ENCODE measurements at places on chromosomes 12 and 14. TPM values are rescaled to one million over a fixed set of nuclear protein-coding genes. Genes with fewer than 3 reads are reported as not detected.
A peak's percentile ranks its signal among the peaks of the same experiment; 100 is the strongest.

GRCh38 chr14:47427629-47428028, 247.8 kb downstream of the MDGA2 start:
- no peaks in the 10 kb centered on the region for H3K4me1 ChIP-seq
- DNase-seq: no peak
- H3K27ac ChIP-seq: no peak overlapping the region
- H3K36me3 ChIP-seq: no peaks in the 10 kb centered on the region
- no peak overlapping the region for H3K4me3 ChIP-seq

- H3K36me3 ChIP-seq: no peaks in the 10 kb centered on the region
- H3K27me3 ChIP-seq: peaks cover 12% of the 10 kb centered on the region
- H3K4me3 ChIP-seq: no peak overlapping the region
- no peaks in the 10 kb centered on the region for H3K4me1 ChIP-seq
- no peak overlapping the region for H3K27ac ChIP-seq
These were observed 4.3 kb upstream of the KRT81 start for GRCh38 chr12:52295663-52296062.

DNA sequence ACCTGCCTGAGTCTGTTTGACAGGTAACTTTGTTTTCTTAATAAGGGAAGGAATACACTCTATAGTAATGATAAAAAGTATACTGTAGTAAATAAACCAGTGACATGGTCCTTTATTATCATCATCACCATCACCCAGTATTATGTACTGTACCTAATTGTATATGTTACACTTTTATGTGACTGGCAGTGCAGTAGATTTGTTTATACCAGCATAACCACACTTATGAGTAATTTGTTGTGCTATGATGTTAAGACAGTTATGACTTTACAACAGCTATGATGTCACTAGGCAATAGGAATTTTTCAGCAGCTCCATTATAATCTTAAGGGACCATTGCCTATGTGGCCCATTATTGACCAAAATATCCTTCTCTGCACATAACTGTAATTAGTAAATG, 155.0 kb downstream of the NUBPL start:
- H3K4me3 ChIP-seq: no peak overlapping the region
- H3K36me3 ChIP-seq: peaks cover 32% of the 10 kb centered on the region
- H3K27me3 ChIP-seq: no peaks in the 10 kb centered on the region
- no peaks in the 10 kb centered on the region for H3K4me1 ChIP-seq
- H3K27ac ChIP-seq: no peak overlapping the region

DNA sequence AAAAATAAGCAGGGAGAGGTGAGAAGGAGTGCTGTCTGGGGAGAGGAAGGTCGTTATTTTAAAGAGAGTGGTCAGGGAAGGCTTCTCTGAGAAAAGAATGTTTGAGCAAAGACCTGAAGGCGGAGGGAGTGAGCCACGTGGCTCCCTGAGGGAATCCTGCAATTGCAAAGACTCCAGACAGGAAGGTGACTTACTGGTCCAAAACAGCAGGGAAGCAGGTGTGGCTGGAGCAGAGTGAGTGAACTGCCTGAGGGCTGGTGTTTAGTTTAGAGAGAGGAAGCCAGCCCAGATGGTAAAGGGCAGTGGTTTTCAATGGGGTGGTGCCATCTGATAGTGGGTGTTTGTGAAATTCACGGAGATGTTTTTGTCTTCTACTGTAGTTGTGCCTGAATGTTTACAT, 58.8 kb upstream of the LTA4H start:
- H3K4me1 ChIP-seq: peaks cover 8% of the 10 kb centered on the region
- H3K36me3 ChIP-seq: peaks cover 4% of the 10 kb centered on the region
- no peak overlapping the region for H3K4me3 ChIP-seq
- no peak overlapping the region for H3K27ac ChIP-seq
- no peak for DNase-seq

DNA sequence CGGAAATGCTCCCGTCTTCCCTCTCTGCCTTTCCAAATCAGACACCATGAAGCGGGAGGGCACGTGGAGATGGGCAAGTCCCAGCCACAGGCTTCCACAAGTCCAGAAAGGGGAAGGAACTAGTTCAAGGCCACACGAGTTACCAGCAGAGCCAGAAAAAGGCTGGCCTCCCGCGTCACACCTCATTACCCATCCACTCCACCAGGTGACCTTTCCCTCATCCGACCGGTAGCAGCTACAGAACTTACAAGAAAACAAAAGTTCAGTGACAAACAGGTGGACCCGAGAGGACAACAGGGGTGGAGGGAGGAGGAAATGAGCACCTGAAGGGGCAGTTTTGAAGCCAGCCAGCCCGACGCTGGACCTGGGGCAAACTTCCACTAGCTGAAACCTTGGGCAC, 46.9 kb downstream of the CHGA start:
- no peak overlapping the region for H3K27ac ChIP-seq
- peaks cover 15% of the 10 kb centered on the region for H3K4me1 ChIP-seq
- peaks cover 30% of the 10 kb centered on the region for H3K36me3 ChIP-seq
- DNase-seq: no peak

DNA sequence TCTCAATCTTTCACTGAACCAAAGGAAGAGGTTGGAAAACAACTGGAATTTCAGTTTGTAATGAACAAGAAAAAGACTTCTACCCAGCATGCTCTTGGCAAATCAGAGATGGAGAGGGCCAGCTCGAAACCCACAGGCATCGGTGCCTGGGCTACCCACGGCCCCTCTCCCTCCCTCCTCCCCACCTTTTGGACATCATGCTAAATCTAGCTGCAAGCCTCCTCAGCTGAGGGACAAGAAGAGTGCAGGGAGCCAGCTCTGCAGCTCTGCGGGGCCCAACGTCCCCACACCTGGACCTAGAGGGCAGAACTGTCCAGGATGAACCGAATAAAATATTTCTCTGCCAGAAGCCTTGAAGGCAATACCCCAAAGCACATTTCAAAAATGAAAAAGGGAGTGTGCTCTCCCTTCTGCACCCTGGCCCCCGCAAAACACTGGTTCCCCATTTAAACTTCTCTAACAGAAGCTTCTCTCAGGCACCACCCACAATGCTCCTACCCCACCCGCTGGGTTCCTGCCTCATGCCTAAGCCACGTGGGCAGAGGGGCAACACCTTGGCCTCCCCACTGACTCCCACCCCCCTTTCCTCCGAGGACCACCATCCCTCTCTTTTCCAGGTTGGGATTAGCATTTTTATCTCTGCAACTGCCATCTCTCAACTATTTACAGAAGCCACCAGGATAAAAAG, 8.2 kb downstream of the CAMKK2 start:
- H3K4me1 ChIP-seq: peaks cover 8% of the 10 kb centered on the region
- DNase-seq: no peak
- H3K27me3 ChIP-seq: no peaks in the 10 kb centered on the region

GRCh38 chr12:66899588-66899987, 220.7 kb upstream of the GRIP1 start:
- no peaks in the 10 kb centered on the region for H3K36me3 ChIP-seq
- no peak overlapping the region for H3K4me3 ChIP-seq
- H3K4me1 ChIP-seq: peaks cover 32% of the 10 kb centered on the region
- no peak for DNase-seq

DNA sequence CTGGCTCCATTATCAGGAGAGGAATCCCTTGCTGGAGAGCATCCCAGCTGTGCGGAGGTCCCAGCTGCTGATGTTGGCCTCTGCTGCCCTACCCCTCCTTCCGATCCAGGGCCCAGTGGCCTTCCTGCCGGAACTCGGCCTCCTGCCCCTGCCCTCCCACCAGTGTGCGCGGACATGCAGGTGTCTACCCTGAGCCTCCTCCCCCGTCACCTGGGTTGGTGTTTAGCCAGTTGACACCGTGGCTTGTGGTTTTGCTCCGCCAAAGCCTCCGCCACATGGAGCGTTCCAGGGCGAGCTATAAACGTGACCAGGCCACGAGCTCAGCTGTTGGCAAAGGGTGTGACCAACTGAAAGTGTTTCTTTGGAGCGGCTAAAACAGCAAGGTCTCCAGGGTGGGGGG, 1104.3 kb downstream of the BCL11B start:
- H3K4me3 ChIP-seq: peak overlapping the region; percentile 52
- peaks cover 78% of the 10 kb centered on the region for H3K4me1 ChIP-seq
- H3K27ac ChIP-seq: peak overlapping the region; percentile 88
- peaks cover 33% of the 10 kb centered on the region for H3K36me3 ChIP-seq
- no peaks in the 10 kb centered on the region for H3K27me3 ChIP-seq

DNA sequence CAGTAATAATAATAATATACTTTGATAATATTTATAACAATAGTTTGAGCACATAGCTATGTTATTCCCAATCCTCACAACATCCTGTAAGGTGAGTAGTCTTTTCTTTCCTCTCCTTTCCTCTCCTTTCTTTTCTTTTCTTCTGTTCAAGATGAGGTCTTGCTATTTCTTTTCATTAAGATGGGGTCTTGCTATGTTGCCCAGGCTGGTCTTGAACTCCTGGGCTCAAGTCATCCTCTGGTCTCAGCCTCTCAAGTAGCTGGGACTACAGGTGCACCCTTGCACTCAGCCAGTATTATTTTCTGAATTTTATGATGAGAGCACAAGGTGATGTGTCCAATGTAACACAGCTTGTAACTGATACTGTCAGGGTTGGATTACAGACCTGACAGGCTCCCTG, 134.6 kb downstream of the OTOGL start:
- H3K27me3 ChIP-seq: peaks cover 13% of the 10 kb centered on the region
- no peaks in the 10 kb centered on the region for H3K36me3 ChIP-seq
- no peak for DNase-seq
- H3K4me3 ChIP-seq: no peak overlapping the region

DNA sequence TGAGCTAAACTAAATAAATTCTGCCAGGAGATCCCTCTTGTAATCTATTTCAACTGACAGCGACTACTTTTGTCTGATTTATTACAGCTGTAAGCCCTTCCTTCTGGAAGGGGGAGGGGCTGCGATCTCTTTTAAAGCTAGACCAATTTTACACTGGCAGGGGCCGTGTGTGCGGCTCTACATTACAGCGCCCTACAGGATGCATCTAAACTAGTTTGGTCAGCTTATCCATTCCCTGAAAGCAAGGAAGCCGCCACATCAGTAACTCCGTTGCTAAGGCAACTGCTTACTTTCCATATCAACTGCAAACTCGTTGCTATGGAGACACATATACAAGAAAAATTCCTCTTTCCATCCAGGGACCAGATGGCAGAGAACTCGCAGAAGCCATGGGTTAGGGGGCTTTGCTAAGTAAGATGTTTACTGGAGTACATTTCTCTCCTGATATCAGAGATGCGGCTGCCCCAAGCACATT, 17.4 kb downstream of the FOXN3 start:
- H3K36me3 ChIP-seq: peaks cover 57% of the 10 kb centered on the region
- H3K4me3 ChIP-seq: no peak overlapping the region
- H3K4me1 ChIP-seq: peaks cover 68% of the 10 kb centered on the region
- no peak overlapping the region for H3K27ac ChIP-seq

GRCh38 chr12:52817003-52817698, 3.2 kb upstream of the KRT4 start:
- H3K4me3 ChIP-seq: no peak overlapping the region
- H3K36me3 ChIP-seq: no peaks in the 10 kb centered on the region
- H3K27me3 ChIP-seq: no peaks in the 10 kb centered on the region
- H3K27ac ChIP-seq: no peak overlapping the region
- peaks cover 8% of the 10 kb centered on the region for H3K4me1 ChIP-seq

DNA sequence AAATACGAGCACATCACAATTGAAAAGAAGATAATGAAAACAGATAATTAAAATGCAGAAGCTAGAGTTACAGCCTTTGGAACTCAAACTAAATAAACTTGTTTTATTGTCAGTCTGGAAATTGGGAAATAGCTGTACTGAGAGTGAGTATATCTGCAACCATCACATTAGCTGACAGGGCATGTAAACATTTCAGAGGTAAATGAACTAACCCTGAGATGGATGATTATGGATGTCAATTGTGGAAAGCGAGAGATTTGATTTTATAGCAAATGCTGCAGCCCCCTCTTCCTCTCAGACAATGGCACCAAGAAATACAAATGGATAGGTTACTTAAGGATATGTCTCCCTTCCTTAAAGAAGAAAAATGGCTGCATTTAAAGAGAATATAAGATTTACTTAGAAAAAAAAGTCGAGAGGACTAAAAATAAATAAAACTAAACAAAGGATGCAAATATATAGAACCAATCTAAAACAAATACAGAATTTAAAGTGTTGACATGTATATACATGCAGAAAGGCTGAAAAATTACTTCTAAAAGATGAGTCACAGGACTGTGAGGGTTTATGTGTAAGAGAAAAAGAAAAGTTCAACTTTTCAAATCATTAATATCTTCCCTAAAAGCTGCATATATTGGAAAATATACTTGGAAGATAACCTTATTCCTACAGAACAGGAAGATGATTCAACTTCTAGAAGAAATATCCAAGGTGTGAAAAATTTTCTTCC, 120.3 kb upstream of the FLRT2 start:
- no peak overlapping the region for H3K4me3 ChIP-seq
- H3K4me1 ChIP-seq: no peaks in the 10 kb centered on the region
- no peak overlapping the region for H3K27ac ChIP-seq
- no peak for DNase-seq
- no peaks in the 10 kb centered on the region for H3K36me3 ChIP-seq
- H3K27me3 ChIP-seq: no peaks in the 10 kb centered on the region

GRCh38 chr12:44459569-44459968, 416.5 kb downstream of the NELL2 start:
- no peaks in the 10 kb centered on the region for H3K27me3 ChIP-seq
- no peak for DNase-seq
- no peaks in the 10 kb centered on the region for H3K36me3 ChIP-seq
- H3K4me1 ChIP-seq: no peaks in the 10 kb centered on the region
- H3K27ac ChIP-seq: no peak overlapping the region

DNA sequence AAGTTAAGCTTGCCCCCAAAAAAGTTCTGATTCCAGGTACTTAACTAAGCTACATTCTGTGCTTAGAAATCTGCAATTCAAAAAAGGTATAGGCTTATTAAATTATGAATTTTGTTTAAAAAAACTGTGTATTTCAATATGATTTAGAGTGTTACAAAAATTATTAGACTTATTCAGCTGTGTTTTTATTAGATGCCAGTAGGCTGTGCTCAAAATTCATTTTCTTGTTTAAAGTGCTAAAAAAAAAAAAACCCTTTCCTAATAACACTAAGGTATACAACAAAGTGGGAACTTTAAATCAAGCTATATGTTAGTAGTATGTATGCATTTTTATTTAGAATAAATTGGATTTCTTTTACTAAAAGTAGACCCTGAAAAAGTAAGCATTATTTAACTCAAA, 25.0 kb downstream of the LRRC9 start:
- H3K4me1 ChIP-seq: peaks cover 3% of the 10 kb centered on the region
- H3K36me3 ChIP-seq: no peaks in the 10 kb centered on the region
- H3K27me3 ChIP-seq: peaks cover 5% of the 10 kb centered on the region

- DNase-seq: peak; percentile 19
- no peaks in the 10 kb centered on the region for H3K36me3 ChIP-seq
- peaks cover 35% of the 10 kb centered on the region for H3K27me3 ChIP-seq
- no peak overlapping the region for H3K4me3 ChIP-seq
These were observed 66.8 kb upstream of the RFLNA start for GRCh38 chr12:124227951-124228711.

DNA sequence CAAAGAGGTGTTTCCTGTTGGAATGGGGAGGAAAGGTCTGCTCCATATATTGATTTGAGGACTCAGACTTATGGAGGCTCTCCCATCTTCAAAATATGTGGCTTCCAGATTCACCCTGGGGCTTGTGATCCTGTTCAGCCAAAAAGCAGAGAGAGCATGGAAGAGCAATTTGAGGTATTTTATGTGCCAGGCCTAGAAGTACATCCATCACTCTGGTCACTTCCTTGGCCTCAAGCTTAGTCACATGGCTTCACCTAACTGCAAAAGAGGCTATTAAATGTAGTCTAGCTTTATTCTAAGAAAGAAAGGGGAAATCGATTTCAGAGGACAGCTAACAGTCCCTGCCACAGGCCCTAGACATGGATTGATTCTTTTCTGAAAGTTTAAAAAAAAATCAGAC, 86.2 kb downstream of the C12orf50 start:
- H3K27me3 ChIP-seq: peaks cover 4% of the 10 kb centered on the region
- H3K36me3 ChIP-seq: no peaks in the 10 kb centered on the region
- H3K27ac ChIP-seq: no peak overlapping the region
- H3K4me3 ChIP-seq: no peak overlapping the region

Gene CLEC6A
- not detected for total RNA-seq

Gene TBX3
- total RNA-seq: not detected

Gene L3HYPDH
- total RNA-seq: 9.3 TPM

Gene SMCO2
- total RNA-seq: not detected
